ENCODE measurements at places on chromosomes 13 and 19.

DNA sequence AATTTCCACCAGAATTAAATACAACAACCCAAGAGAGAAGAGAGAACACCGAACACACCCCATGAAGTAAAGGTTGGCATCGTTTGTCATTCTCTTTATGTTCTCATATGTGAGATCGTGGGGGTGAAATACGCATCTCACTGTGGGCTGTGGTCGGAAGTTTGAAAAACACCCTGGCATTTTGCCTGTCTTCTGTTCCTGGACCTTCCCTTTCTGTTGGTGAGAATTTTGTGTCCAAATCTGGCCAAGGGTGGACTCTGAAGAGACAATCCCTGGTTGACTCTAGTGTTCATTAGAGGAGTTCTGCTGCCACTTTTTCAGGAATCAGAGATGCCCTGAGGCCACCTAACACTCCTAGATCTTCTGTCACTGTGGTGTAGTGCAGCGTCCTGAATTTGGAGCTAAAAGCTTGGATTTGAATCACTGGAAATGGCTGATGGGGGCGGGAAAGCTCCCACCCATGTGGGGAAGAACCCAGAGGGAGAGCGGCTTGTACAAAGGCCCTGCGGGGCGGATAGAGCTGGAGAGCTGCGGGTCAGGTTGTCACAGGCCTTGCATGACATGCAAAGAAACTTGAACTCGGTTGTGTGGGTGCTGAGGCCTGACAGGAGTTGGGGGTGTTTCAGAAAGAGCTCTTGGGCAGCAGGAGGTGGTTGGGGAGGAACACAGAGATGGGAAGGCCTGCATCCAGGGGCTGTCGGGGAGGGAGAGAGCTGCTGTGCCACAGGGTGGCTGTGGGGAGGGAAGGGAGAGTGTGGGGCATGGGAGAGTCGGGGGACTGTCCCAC is 11.1 kb upstream of the SPATA13 start:
- H3K36me3 ChIP-seq, result no peaks in the 10 kb centered on the region
- no peak overlapping the region for H3K4me3 ChIP-seq
- H3K27me3 ChIP-seq, result no peaks in the 10 kb centered on the region
- peaks cover 2% of the 10 kb centered on the region for H3K4me1 ChIP-seq
- H3K27ac ChIP-seq, result no peak overlapping the region

DNA sequence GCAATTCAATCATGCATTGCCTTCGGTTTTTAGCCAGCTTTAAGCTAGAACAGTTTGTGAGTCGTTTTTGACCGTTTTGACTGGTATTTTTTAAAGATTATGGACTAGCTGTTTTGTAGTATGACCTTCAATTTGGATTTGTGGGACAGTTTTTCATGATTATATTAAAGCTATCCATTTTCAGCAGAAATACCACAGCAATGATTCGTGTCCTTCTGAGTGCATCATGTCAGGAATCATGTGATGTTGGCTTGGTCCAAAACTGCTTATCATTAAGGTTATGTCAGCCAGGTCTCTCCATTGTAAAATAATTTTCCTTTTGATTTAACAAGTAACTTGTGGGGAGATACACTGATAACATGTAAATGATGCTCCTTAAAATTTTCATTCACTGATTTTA is 229.0 kb downstream of the POSTN start:
- H3K4me1 ChIP-seq, result no peaks in the 10 kb centered on the region
- H3K36me3 ChIP-seq, result no peaks in the 10 kb centered on the region
- no peaks in the 10 kb centered on the region for H3K27me3 ChIP-seq
- no peak overlapping the region for H3K27ac ChIP-seq
- DNase-seq, result no peak

DNA sequence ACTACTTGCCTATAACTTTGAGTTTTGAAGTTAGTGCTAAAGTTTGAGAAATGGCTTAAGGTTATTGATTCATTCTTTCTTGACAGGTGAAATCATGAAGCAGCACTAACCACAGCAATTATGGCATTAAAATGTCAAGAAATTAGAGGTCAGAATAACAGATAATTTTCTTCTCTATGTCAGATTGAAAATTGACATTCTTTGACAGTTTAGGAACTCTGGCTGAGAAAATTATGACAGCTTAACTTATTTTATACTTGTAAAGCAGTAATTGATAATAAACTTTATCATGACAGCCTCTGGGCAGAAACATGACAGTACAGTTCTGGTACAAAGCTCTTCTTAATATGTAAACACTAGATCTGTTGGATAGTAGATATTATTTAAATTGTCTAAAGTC is 155.2 kb upstream of the MAB21L1 start:
- no peaks in the 10 kb centered on the region for H3K4me1 ChIP-seq
- no peak for DNase-seq
- H3K27ac ChIP-seq, result no peak overlapping the region
- H3K36me3 ChIP-seq, result peaks cover 2% of the 10 kb centered on the region

DNA sequence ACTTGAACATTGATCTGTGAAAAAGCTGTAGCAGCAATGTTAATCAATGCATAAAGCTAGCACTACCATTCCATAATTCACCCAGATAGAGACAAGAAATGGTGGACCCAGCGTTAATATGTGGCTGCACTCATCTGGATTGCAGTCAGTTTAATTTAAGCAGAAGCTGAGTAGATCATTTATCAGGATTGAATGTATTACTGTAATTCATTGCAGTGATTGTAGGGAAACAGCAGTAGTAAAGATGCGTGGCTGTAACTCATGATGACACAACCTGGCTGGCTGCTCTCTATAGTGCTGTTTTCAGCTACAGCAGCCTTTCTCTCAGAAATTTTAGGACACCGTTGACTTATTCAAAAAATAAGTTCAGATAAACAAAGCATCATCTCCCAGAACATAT is 499.5 kb upstream of the SLITRK6 start:
- no peaks in the 10 kb centered on the region for H3K4me1 ChIP-seq
- no peak overlapping the region for H3K27ac ChIP-seq
- no peaks in the 10 kb centered on the region for H3K27me3 ChIP-seq
- H3K36me3 ChIP-seq, result no peaks in the 10 kb centered on the region
- H3K4me3 ChIP-seq, result no peak overlapping the region
- no peak for DNase-seq

DNA sequence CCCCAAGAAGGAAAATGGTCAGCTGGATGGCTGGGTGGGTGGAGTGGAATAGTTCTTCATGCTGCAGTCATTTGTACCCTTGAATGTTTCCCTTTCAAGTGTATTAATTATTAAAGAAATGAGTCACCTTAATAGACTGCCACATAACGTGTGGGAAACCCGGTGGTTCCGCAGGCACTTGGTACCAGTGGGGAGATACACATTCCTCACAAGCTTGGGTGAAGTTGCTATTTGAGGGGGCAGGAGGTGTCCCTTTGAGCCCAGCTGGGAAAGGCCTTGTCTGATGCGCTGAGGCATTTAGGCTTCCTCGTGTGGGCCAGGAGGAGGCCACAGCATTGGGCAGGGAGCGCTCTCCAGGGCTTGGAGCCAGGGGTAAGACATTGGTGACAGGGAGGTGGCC is 57.7 kb downstream of the ATP8A2 start:
- H3K27ac ChIP-seq, result no peak overlapping the region
- H3K27me3 ChIP-seq, result peaks cover 9% of the 10 kb centered on the region
- H3K36me3 ChIP-seq, result no peaks in the 10 kb centered on the region
- no peak for DNase-seq

DNA sequence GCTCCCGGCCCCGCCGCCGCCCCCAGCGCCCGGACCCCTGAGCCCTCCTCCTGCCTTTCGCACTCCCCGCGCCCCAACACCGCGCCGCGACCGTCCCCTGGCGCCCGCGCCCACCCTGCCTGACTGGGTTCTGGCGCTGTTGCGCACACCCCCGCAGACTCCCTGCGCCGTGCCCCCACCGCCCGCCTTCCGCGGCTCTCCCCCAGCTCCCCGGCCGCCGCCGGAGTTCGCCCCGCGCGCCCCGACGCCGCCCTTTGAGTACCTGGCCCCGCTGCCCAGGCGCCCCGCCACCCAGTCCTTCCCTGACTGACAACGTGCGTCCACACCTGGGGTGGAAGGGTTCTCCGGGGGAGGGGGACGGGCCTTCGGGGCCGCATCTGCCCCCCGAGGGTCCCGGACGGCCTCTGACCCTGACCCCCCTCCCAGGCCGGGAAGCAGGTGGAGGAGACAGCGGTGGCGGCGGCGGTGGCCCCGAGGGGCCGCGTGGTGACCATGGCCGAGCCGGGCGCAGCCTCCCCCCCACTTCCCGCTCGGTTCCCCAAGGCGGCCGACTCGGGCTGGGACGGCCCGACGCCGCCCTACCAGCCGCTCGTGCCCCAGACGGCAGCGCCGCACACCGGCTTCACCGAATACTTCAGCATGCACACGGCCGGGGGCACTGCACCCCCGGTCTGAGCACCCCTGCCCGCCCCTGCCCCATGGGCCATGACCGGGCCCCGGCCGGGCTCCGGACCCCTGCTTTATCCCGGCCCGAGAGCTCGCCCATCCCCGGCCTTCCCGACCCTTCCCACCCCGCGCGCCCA is 1.4 kb upstream of the MEGF8 start:
- peak; percentile 30 for DNase-seq
- no peak overlapping the region for H3K27ac ChIP-seq
- peaks cover 14% of the 10 kb centered on the region for H3K4me1 ChIP-seq
- H3K27me3 ChIP-seq, result peaks cover 18% of the 10 kb centered on the region
- H3K36me3 ChIP-seq, result no peaks in the 10 kb centered on the region
- no peak overlapping the region for H3K4me3 ChIP-seq

DNA sequence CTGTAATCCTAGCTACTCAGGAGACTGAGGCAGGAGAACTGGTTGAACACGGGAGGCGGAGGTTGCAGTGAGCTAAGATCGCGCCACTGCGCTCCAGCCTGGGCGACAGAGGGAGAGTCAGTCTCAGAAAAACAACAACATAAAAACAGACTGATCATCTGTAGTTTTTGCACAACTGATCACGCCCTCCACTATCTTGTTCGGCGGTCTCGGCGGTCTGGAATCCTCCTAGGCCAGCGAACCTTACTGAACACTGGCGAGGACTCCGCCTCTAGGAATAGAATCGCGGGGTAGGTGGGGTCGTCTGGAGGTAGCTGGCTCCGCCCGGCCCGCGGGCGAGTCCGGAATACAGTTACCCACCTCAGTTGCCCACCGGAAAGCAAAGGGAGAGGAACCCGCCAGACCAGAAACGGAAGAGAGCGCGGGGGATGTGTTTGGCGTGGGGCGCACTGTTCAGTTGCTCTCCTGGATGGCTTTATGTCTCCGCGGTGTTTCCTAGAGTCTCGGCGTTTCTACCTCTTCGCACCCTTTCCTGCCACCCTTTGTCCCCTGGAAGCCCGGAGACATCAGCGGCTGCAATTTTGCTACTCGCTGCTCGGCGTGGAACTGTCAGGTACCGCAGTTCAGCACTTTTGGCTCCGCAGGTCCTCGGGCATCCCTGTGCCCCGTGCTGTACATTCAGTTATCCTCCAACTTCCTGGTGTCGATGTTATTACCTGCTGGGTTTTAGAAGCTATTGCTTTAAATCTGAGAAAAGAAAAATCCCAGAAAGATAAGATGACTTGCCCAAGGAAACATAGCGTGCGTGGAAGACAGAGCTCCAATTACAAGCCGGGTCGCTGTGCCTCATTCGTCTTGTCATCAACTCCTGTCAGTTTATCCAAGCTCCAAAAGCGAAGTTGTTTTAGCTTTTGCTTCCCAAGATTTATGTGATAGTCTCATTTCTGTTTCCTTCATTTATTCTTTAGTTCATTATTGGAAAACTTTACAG is 24.9 kb upstream of the HNRNPA1L2 start:
- peak overlapping the region; percentile 90 for H3K27ac ChIP-seq
- peaks cover 30% of the 10 kb centered on the region for H3K4me1 ChIP-seq
- DNase-seq, result peak; percentile 87
- no peaks in the 10 kb centered on the region for H3K27me3 ChIP-seq
- H3K4me3 ChIP-seq, result peak overlapping the region; percentile 100

DNA sequence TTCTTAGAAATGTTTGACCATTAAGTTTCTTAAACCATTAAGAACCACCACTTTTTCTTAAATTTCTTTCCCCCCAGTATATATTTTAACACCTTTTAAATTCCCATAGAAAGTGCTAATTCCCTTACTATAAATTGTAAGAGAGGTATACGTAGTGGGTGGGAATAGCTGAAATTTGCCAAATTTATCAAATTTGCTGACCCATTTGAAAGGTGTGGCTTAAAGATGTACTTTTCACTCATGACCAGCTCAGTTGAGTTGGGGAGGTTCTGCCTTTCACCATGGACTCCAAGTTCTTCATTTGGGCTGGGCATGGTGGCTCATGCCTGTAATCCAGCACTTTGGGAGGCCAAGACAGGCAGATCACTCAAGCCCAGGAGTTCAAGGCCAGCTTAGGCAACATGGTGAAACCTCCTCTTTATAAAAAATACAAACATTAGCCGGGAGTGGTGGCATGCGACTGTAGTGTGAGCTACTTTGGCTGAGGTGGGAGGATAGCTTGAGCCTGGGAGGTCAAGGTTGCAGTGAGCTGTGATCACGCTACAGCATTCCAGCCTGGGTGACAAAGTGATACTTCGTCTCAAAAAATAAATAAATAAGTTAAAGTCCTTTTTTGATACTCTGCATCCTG is 133.2 kb downstream of the MRPL57 start:
- DNase-seq, result no peak
- H3K4me1 ChIP-seq, result peaks cover 13% of the 10 kb centered on the region
- H3K36me3 ChIP-seq, result peaks cover 12% of the 10 kb centered on the region
- no peaks in the 10 kb centered on the region for H3K27me3 ChIP-seq
- no peak overlapping the region for H3K27ac ChIP-seq

DNA sequence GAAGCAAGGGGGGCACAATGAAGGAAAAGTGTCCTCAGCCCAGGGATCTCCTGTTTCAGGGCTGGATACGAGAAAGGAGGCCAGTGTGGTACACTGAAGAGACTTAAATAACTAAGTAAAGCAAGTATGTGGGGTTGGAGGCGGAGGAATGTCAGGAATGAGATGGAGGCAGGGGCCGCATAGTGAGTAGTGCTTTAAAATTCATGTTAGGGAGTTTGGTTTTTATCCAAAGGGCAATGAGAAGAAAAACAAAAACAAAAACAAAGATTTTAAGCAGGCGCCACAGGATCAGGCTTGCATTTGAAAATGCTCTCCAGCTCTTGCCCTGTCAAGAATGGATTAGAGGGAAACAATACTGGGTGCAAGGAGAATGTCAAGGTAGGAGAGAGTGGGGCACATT is 273.4 kb downstream of the DCLK1 start:
- H3K4me1 ChIP-seq, result no peaks in the 10 kb centered on the region
- no peak overlapping the region for H3K27ac ChIP-seq
- no peaks in the 10 kb centered on the region for H3K36me3 ChIP-seq
- no peak for DNase-seq
- peaks cover 45% of the 10 kb centered on the region for H3K27me3 ChIP-seq

- H3K4me3 ChIP-seq, result no peak overlapping the region
- H3K36me3 ChIP-seq, result peaks cover 28% of the 10 kb centered on the region
- no peak for DNase-seq
- H3K4me1 ChIP-seq, result no peaks in the 10 kb centered on the region
- no peak overlapping the region for H3K27ac ChIP-seq
These were observed 189.6 kb downstream of the ABCC4 start for GRCh38 chr13:95111608-95112007.
